Stimulated activated CD4-positive, alpha-beta T cell treated with anti-CD3 and anti-CD28 coated beads, Interleukin-4, amount 100 ng/mL, for 1 hour (primary cell): ENCODE measurements at places on chromosomes 13 and 19.

GRCh38 chr13:32431361-32431760, 3.4 kb upstream of the N4BP2L1 start:
- DNase-seq: no peak

- DNase-seq: peak; percentile 82
Observed at GRCh38 chr19:17292301-17293074, 10.7 kb downstream of the ABHD8 start.

DNA sequence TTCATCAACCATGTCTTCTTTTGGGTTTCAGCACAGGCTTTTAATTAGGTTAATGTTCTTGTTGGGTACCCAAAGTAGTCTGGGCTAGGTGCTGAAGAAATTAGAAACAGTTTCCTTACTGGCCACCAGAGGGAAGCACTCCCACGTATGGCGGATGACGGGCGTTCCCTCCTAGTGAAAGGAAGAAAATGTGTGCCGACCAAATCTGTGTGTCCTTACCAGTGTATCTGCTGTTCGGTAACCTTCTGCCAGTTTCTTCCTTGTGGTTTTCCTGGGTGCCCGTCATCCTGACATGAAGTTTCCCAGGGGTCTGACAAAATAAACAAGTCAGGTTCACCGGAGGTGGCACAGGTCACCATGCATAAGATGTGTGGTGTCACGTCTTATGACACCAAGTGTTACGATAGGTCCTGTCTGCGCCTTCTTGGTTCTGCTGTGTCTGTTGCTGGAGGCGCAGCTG, 6.0 kb upstream of the WDR88 start:
- DNase-seq: peak; percentile 47

DNA sequence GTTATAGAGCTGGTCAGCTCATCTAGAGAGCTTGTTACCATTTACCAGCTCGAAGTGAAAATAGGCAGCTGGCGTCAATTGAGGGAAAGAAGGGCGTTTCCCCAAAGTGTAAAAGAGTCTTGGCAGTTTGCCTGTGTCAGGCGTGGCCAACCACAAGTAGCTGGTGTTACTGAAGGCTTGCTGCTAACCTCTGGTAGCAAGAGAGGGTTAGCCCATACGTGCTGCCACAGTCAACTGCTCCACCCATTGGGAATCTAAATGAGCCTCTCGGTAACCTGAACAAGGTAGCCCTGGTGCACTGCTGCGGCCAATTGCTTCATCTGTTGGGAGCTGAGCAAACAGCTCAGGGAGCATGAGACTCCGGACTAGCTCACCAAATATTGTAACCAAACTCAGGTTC, 314.9 kb upstream of the SLITRK5 start:
- DNase-seq: no peak

DNA sequence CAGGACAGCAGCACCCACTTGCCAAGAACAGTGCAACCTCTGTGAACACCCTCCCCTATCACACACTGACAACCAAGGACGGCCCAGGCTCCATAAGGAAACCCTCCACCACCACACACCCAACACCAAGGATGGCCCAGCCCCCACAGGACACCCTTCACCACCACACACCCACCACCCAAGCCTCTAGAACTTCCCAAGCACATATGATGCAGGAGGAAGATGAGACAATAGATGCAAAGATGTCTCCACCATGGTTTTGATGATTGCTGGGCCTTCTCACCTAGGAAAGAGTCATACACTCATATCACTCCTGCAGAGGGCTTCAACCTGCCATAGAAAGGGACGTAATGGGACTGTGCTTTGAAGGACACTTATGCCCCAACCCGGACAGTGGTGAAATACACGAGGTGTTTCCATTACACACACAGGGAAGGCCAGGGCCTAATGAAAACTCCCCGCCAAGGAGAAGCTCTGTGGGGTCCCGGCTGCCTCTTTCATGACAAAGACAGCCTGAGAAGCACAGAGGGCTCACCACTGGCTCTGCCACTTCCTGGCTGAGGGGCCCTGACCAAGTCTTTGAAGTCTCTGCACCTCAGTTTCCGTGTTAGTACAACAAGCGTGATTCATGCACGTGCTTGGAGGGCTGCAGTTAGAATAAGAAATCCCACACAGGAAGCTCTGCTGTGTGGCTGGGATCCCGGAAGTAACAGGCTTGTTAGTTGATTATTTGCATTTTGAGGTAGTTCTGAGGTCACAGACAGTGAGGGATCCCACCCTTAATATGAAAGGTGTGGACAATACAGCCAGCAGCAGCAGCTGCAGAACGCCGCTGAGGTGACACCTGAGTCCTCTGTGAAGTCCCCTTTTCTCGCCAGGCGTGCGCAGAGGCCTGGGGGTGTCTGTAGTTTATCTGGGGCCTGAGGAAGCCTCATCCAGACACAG, 61.9 kb upstream of the ATP12A start:
- peak; percentile 41 for DNase-seq

GRCh38 chr13:98182589-98182988, 5.5 kb upstream of the RNF113B start:
- no peak for DNase-seq

GRCh38 chr13:93004919-93005318, 221.7 kb upstream of the GPC6 start:
- DNase-seq: no peak

DNA sequence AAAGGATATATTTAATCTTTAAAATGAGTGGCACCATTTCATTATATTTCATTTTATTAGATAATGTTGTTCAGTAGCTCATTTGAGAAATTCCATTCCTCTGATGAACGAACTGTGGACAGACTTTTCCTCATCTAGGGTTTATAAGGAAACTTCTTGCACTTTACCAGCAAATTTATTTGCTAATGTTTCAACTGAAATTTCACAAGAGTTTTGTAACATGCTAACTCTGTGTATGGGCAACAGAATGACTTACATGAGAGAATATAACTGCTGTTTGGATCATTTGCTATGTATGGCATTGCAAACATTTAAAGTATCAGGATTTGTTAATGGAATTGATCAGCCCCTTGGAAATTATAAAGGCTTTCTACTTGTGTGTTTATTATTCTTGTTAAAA, 3.7 kb upstream of the IRS2 start:
- no peak for DNase-seq

- no peak for DNase-seq
Observed at GRCh38 chr19:8388612-8388958, 1.6 kb upstream of the RAB11B start.

DNA sequence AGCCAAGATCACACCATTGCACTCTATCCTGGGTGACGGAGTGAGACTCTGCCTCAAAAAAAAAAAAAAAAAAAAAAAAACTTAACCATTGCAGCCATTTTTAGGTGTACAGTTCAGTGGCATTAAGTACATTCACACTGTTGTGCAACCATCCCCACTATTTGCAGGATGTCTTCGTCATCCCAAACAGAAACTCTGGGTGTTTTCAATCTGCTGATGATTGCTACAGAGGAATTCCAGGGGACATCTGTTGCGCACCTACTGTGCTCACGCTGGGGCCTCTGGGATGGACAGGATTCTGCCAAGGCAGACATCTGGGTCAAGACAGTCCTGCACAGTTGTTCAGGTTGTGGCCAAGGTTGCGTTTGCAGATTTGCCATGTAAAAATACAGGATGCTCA, 2.4 kb upstream of the APOC4 start:
- DNase-seq: no peak

DNA sequence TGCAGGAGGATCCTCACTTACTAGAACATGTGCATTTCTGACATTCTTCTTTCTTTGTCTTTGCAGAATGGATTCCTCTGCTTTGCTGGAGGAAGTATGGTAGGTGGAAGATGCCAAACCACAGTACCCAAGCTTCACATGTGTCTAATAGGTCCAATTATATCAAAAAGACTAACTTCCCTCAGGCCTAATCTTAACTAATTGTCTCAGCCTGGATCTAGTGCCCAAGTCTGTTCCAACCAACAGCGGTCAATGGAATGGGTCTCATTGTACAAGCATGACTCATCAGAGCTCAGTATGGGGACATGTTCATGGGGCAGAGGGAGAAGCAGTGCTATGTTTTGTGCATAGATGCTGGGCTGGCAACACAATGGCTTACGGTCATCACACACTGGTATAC, 81.6 kb upstream of the CSNK1A1L start:
- DNase-seq: no peak

DNA sequence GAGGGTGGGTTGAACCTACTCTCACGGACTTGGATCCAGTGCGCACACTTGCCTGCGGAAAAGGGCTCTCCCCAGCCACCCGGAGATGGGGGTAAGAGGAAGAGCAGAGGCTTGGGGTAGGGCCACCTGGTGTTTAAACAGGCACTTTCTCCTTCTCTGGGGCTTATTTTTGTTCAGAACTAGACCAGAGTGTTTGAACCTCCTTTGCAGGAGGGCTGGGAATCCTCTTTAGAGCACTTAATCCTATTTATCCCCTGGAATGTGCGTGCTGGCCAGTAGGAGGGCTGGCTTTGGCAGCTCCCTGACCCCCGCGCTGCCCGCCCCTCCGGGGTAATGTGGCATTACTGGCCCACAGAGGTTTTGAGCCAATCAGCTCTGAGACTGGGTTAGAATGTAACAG, 2.0 kb downstream of the RGS9BP start:
- no peak for DNase-seq

- DNase-seq: no peak
Observed at GRCh38 chr19:13066933-13067807, 35.5 kb downstream of the LYL1 start.

- no peak for DNase-seq
Observed at GRCh38 chr19:535017-535835, 3.7 kb downstream of the CDC34 start.

DNA sequence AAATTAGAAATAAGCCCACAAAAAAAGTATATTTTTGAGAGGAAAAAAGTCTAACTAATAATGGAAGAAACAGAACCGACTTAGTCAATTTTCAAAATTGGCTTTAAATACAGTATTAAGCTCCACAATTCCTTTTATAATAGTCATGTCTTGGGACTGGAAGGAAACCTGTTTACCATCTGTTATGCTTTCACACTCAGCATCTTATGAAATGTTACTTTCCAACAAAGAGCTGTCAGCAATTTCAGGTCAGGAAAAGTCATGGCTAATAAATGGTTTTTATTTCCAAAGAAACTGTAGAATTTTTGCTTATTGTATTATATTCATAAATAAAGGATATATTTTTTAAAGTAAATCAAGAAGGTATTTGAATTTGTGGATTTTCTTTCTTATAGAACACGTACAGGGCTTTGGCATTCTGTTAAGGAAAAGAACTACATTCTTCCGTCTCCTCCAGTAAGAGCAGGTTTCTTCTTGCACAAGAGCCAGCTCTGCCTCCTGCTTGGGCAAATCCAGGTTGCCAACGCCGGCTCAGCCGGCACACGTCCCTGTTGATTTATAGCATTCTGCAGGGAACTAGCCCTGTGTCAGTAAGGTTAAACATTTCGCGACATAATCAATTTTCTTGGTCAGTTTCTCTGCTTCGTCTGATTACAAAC, 52.9 kb upstream of the GPR12 start:
- DNase-seq: no peak

DNA sequence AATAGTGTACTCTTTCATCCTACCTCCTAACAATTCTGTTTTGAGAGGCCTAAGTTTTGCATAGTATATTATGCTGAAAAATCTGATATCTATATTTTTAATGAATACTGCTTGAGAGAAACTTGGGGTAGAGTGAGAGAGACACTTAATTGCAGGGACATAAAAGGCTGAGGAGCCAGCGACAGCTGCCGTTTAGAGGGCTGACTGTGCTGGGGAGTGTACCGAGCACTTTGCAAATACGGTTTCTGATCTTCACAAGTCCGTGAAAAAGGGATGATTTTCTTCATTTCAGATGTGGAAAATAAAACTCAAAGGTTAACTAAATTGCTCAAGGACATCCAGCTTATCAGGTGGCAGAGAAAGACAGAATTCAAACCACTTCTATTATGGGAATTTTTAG, 97.4 kb downstream of the CAB39L start:
- no peak for DNase-seq

DNA sequence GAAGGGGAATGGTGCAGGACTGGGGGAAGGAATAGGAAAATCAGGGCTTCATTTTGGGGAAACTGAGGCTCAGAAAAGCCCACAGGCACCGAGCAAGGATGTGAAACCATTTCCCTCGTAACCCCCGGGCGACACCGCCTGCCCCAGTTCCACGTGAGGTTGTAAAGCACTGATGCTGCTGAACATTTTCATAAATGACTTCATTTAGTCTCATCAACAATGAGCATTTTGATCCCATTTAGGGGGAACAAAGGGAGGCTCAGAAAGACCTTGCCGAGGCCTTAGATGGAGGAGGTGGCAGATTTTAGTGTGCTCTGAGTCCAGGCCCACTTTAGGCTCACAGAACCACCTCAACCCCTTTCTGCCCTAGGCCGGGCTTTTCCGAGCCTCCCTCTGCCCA, 20.5 kb upstream of the FBXO27 start:
- DNase-seq: no peak

DNA sequence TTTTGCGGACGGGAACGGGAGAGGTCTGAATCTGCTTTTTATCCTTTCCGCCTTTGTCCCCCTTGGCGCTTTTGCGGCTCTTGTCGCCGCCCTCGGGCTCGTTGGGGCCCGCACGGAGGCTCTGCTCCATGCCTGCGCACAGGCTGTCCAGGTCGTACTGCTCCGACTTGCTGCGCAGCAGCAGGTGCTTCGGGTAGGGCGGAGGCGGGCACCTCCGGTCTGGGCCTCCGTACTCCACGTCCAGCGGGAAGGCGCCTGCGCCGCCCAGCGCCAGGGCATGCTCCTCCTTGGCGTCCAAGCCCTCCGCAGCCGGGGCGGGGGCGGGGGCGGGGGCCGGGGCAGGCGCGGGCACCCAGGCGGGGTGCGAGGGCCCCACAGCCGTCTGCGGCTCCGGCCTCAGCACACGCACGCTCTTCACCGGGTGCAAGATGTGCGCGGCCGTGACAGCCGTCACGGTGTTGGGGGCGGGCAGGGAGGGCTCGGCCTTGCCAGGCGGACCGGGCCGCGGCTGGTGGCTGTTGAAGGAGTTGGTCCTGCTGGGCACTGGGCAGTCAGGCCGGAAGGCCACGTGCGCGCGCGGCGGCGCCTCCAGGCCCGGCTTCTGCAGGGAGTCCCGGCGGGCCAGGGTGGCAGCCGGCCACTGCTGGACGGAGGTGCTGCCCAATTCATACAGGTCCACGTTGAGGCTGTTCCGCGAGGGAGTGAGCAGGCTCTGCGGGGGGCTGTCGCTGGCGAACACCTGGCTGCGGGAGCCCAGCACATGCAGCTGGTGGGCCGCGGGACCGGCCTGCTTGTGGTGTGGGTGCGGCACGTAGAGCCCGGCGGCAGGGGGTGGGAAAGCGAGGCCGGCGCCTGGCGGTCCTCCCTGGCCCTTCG, 73.1 kb downstream of the LATS2 start:
- DNase-seq: no peak

GRCh38 chr19:5586300-5587070, 18.7 kb upstream of the TINCR start:
- no peak for DNase-seq
